ENCODE measurements at places on chromosomes 7 and 10. TPM values are rescaled to one million over a fixed set of nuclear protein-coding genes. Genes with fewer than 3 reads are reported as not detected.

GRCh38 chr7:128963327-128963757, 25.6 kb downstream of the IRF5 start:
- H3K36me3 ChIP-seq = peaks cover 89% of the 10 kb centered on the region
- no peak overlapping the region for H3K4me3 ChIP-seq
- H3K27ac ChIP-seq = no peak overlapping the region

- H3K4me3 ChIP-seq = no peak overlapping the region
- peak overlapping the region; percentile 50 for H3K27ac ChIP-seq
- H3K27me3 ChIP-seq = no peaks in the 10 kb centered on the region
These were observed 44.0 kb downstream of the CREB3L2 start for GRCh38 chr7:137957887-137958286.

- no peaks in the 10 kb centered on the region for H3K4me1 ChIP-seq
- H3K36me3 ChIP-seq = no peaks in the 10 kb centered on the region
- no peak for DNase-seq
- H3K27ac ChIP-seq = no peak overlapping the region
These were observed 277.1 kb upstream of the POM121L12 start for GRCh38 chr7:52758356-52758755.

DNA sequence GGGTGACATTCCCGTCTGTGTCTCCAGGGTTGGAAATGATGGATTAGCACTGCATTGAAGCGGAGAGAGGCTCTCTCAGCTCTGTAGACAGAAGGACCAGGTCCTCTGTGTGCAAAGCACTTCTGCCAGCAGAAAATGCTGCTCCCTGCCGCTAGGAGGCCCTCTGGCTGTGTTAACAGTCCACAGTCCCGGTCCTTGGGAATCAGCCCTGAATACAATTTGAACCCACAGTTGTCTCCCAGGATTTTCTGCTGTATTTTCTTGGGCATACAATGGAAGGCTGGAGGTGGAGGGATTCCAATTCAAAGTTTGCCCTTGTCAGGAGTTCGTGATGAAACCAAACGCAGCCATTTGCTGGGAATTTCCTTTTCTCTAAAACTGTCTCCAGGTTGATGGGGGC, 205.2 kb downstream of the GLRX3 start:
- H3K4me3 ChIP-seq = no peak overlapping the region

DNA sequence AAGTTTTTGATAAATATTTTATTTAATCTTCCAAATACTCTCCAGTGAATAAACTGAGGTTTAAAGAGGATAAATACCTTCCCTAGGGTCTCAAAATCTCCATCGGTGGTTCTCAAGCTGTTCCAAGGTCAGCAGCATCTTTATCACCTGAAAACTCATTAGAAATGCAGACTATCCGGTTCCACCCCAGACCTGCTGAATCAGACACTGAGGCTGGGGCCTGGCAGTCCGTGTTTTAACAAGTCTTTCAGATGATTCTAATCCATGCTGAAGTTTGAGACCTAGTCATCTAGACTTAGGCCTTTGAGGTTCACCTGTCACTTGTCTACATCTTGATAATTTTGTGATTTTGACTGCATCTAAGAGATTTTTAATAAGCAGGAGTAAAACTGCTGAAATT, 37.5 kb downstream of the PLEKHA8 start:
- peaks cover 7% of the 10 kb centered on the region for H3K36me3 ChIP-seq
- H3K27me3 ChIP-seq = no peaks in the 10 kb centered on the region
- H3K4me3 ChIP-seq = no peak overlapping the region

DNA sequence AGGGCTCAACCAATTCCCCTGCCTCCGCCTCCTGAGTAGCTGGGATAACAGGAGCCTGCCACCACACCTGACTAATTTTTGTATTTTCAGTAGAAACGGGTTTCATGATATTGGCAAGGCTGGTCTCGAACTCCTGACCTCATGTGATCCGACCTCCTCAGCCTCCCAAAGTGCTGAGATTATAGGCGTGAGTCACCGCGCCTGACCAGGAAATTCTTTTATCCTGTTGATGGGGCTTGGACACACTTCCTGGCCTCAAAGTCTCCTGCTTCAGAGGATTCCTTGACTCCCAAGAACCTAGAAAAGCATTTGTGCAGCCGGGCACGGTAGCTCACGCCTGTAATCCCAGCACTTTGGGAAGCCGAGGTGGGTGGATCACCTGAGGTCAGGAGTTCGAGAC, 16.2 kb downstream of the ZNF425 start:
- H3K4me1 ChIP-seq = no peaks in the 10 kb centered on the region
- H3K27ac ChIP-seq = no peak overlapping the region
- no peak overlapping the region for H3K4me3 ChIP-seq

DNA sequence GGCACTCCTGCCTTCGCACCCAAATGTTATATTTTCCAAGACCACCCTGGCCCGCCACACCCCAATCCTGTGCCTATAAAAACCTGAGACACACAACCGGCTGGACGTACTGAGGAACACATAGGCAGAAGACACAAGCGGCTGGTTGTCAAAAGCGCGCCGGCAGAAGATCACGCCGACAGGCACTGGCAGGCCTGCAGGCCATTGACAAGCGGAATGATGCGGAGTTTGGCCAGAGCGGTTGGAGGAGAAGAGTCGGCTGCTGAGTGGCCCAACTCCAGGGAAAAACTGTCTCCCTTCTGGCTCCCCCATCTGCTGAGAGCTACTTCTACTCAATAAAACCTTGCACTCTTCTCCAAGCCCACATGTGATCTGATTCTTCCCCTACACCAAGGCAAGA, 39.7 kb upstream of the SAMD8 start:
- H3K27me3 ChIP-seq = no peaks in the 10 kb centered on the region
- H3K4me1 ChIP-seq = no peaks in the 10 kb centered on the region
- no peaks in the 10 kb centered on the region for H3K36me3 ChIP-seq
- no peak overlapping the region for H3K4me3 ChIP-seq
- DNase-seq = no peak

- H3K36me3 ChIP-seq = no peaks in the 10 kb centered on the region
- no peaks in the 10 kb centered on the region for H3K27me3 ChIP-seq
- DNase-seq = no peak
- no peak overlapping the region for H3K27ac ChIP-seq
These were observed 718.3 kb downstream of the GRID1 start for GRCh38 chr10:85648279-85648754.

GRCh38 chr10:100370714-100371481, 23.9 kb downstream of the SCD start:
- no peak overlapping the region for H3K4me3 ChIP-seq
- H3K27ac ChIP-seq = peak overlapping the region; percentile 82
- no peaks in the 10 kb centered on the region for H3K27me3 ChIP-seq
- peak; percentile 80 for DNase-seq
- no peaks in the 10 kb centered on the region for H3K36me3 ChIP-seq

DNA sequence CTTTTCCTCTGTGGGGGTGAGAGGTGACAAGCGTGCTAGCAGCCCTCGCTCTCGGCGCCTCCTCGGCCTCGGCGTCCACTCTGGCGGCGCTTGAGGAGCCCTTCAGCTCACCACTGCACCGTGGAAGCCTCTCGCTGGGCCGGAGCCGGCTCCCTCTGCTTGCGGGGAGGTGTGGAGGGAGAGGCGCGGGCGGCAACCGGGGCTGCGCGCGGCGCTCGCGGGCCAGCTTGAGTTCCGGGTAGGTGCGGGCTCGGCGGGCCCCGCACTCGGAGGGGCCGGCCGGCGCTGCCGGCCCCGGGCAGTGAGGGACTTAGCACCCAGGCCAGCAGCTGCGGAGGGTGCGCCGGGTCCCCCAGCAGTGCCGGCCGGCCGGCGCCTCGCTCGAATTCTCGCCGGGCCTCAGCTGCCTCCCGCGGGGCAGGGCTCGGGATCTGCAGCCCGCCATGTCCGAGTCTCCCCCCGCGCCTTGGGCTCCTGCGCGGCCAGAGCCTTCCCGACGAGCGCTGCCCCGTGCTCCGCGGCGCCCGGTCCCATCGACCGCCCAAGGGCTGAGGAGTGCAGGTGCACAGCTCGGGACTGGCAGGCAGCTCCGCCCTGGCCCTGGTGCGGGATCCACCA, 352.8 kb upstream of the PODXL start:
- H3K4me3 ChIP-seq = peak overlapping the region; percentile 11
- no peaks in the 10 kb centered on the region for H3K36me3 ChIP-seq
- H3K27me3 ChIP-seq = peaks cover 50% of the 10 kb centered on the region
- no peaks in the 10 kb centered on the region for H3K4me1 ChIP-seq
- H3K27ac ChIP-seq = no peak overlapping the region
- no peak for DNase-seq

DNA sequence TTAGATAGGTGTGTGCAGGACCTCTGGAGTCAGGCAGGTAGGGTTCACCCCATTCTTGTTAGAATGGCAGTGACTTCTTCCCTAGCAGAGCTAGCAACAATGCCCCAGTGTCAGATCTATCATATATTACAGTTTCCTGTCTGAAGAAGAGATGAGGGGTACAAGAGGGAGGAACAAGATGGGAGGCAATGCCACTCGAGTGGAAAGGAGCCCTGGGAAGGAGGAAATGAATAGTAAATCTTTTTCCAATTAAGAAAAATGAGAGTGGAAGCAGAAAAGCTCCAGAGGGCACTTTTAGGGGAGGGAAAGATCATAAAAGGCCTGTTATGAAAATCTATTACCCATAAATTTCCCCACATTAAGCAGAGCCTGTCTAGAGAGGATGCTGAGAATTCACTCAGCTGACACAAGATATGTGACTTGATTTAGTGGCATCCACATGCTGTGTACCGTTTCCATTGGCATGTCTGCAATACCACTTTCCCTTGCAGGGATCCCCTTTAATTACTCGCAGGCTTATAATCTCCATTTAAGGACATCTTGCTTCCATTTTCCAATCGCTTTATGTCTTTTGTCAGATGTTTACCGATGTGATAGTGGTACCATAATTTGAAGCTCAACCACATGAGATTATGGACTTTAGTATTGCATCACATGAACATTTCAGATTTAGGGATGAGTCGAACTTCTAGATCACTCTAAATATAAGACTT, 70.0 kb upstream of the AGBL3 start:
- H3K4me3 ChIP-seq = no peak overlapping the region
- H3K27me3 ChIP-seq = no peaks in the 10 kb centered on the region
- peaks cover 11% of the 10 kb centered on the region for H3K4me1 ChIP-seq
- H3K36me3 ChIP-seq = no peaks in the 10 kb centered on the region
- no peak overlapping the region for H3K27ac ChIP-seq
- DNase-seq = no peak

DNA sequence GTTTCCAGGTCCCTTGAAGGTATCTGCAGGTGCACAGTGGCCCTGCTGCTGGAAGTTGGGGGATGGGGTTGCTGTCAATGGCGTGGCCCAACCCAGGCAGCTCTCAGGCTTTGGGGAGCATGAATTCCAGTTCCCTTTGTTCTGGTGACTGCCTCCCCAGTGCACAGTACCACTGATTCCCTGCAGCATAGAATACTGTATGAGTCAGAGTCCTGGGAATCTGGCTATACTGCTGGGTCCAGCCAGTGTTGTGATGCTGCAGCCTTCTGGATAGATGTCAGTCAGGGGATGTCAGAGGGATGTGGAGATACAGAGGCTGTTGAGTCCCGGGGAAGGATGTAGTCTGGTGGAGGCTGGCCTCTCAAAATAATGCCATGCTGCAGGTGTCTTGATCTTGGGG, 99.3 kb downstream of the LANCL2 start:
- DNase-seq = no peak
- no peaks in the 10 kb centered on the region for H3K4me1 ChIP-seq
- no peak overlapping the region for H3K4me3 ChIP-seq

- H3K4me3 ChIP-seq = no peak overlapping the region
- no peaks in the 10 kb centered on the region for H3K36me3 ChIP-seq
- H3K27ac ChIP-seq = no peak overlapping the region
- DNase-seq = no peak
- no peaks in the 10 kb centered on the region for H3K4me1 ChIP-seq
These were observed 211.5 kb downstream of the DGKB start for GRCh38 chr7:14691034-14691433.

GRCh38 chr10:5595994-5596471, 70.4 kb downstream of the ASB13 start:
- no peak overlapping the region for H3K4me3 ChIP-seq
- no peaks in the 10 kb centered on the region for H3K36me3 ChIP-seq
- H3K27me3 ChIP-seq = no peaks in the 10 kb centered on the region
- H3K27ac ChIP-seq = no peak overlapping the region
- H3K4me1 ChIP-seq = peaks cover 5% of the 10 kb centered on the region

- H3K27ac ChIP-seq = no peak overlapping the region
- DNase-seq = no peak
- H3K36me3 ChIP-seq = no peaks in the 10 kb centered on the region
- H3K4me1 ChIP-seq = no peaks in the 10 kb centered on the region
- no peak overlapping the region for H3K4me3 ChIP-seq
- no peaks in the 10 kb centered on the region for H3K27me3 ChIP-seq
These were observed 674.5 kb upstream of the GALNT17 start for GRCh38 chr7:70457482-70457881.

- H3K4me1 ChIP-seq = no peaks in the 10 kb centered on the region
- H3K27me3 ChIP-seq = no peaks in the 10 kb centered on the region
- no peak for DNase-seq
- no peak overlapping the region for H3K4me3 ChIP-seq
- no peaks in the 10 kb centered on the region for H3K36me3 ChIP-seq
These were observed 70.5 kb downstream of the SDK1 start for GRCh38 chr7:3371601-3372000.

GRCh38 chr10:12088919-12089318, 20.2 kb downstream of the DHTKD1 start:
- DNase-seq = no peak
- H3K27me3 ChIP-seq = no peaks in the 10 kb centered on the region
- no peaks in the 10 kb centered on the region for H3K4me1 ChIP-seq
- H3K36me3 ChIP-seq = peaks cover 82% of the 10 kb centered on the region
- H3K27ac ChIP-seq = no peak overlapping the region

DNA sequence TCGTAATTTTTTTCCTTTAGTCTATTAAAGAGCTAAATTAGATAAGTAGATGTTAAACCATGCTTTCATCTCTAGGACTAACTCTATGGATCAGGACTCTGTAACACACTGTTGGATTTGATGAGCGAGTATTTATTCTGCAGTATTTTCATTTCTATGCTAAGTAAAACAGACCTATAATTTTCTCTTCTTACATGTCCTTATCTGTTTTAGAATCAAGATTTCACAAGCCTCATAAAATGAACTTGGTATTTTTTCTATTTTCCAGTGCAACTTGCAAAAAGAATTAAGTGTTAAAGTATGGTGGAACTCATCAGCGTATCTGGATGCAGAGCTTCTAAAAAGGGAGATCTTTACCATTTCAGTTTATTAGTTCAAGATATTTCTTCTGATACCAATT, 2.4 kb downstream of the CACUL1 start:
- H3K27ac ChIP-seq = no peak overlapping the region
- no peaks in the 10 kb centered on the region for H3K27me3 ChIP-seq
- H3K4me3 ChIP-seq = no peak overlapping the region
- H3K4me1 ChIP-seq = peaks cover 31% of the 10 kb centered on the region
- DNase-seq = no peak

The ACTL6B gene
- total RNA-seq = not detected

The TDRD1 gene
- total RNA-seq = 0.09 TPM

The SLC29A4 gene
- 2.7 TPM for total RNA-seq

The MMRN2 gene
- total RNA-seq = 53.1 TPM

The RBP3 gene
- total RNA-seq = not detected

The ZNF503 gene
- total RNA-seq = 28.3 TPM

The SPDYE18 gene
- 1.5 TPM for total RNA-seq

The ZP3 gene
- not detected for total RNA-seq

The INHBA gene
- 81.2 TPM for total RNA-seq

The MSMB gene
- total RNA-seq = 5.3 TPM

The TMEM106B gene
- total RNA-seq = 38.7 TPM

The TMEM270 gene
- total RNA-seq = not detected

All from lower lobe of right lung (tissue), 2 donors.